Stimulated activated CD4-positive, alpha-beta T cell treated with anti-CD3 and anti-CD28 coated beads, Interleukin-12 subunit alpha, Interleukin-12 subunit beta, amount 100 ng/mL, for 48 hours (primary cell): ENCODE measurements at places on chromosomes 7 and 10.

- no peak for DNase-seq
Measured at GRCh38 chr10:44418637-44419036, 33.7 kb upstream of the CXCL12 start.

DNA sequence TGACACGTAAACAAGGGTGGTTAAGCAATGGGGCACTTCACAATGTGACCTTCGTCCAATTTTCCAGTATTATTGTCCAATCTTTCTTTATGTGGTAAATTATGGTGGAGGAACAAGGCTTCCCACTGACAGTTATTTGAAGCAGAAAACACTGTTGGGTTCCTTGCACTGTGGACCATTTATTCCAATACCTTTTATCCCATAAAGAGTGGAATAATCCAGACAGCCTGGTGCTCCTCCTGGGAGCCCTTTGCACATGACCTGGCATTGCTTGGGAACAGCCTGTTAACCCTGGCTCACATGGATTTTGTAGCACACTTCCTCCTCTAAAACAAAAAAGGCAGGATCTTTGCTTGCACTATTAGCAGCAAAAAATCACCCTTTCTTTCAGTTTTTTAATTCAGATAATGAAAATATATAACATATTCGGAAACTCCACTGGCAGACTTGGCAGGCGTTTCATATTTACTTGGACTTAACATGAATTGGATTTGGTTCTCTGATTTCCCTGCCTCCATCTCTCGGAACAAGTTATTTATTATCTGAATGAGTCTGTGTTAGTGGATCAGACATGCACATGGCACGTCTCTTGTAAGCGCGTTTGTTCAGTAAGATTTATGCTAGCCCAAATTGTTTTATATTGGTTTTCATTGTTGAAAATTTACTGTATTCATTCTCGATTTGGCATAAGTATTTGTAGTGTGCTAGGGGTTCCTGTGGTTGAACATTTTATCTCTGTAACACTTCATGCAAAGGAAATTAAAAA lies 59.3 kb downstream of the BMPER start:
- DNase-seq, result no peak

DNA sequence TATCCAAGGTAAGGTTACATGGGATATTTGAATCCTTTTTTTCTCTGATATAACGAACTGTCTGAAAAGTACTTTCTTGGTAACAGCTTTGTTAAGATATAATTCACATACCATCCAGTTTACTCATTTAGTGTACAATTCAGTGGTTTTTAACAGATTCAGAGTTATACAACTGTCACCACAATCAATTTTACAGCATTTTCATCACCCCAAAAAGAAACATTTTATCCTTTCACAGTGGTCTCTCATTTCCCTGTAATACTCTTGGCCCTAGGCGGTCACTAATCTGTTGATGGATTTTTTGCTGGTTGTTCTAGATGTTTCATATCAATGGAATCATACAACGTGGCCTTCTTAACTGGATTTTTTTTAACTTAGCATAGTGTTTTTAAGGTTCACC lies 91.6 kb downstream of the GLCCI1 start:
- DNase-seq, result no peak

GRCh38 chr7:16975712-16976111 lies 93.9 kb upstream of the AGR3 start:
- no peak for DNase-seq

DNA sequence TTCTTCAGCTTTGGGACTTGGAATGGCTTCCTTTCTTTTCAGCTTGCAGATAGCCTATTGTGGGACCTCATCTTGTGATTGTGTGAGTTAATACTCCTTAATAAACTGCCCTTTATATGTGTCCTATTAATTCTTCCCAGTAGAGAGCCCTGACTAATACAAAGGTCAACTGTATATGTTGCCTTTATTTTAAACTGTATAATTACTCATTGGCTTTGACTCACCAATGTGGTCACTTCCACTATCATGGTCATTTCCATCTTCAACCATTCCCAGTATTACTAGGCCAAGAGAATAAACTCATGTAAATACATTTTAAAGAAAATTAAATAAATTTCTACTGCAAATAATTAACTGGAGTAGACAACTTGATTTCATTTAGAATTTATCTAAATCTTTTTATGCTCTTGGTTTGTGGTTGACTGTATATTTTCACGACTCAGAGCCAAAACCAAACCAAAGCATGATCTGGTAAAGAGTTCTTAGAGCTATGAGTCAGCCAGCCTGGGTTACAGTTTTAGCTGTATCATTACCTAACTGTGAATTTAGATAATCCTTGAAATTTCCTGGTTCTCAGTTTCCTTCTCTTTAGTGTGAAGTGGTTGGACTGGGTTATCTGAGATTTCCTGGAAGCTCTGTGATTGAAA lies 188.4 kb downstream of the PPP1R3A start:
- no peak for DNase-seq

DNA sequence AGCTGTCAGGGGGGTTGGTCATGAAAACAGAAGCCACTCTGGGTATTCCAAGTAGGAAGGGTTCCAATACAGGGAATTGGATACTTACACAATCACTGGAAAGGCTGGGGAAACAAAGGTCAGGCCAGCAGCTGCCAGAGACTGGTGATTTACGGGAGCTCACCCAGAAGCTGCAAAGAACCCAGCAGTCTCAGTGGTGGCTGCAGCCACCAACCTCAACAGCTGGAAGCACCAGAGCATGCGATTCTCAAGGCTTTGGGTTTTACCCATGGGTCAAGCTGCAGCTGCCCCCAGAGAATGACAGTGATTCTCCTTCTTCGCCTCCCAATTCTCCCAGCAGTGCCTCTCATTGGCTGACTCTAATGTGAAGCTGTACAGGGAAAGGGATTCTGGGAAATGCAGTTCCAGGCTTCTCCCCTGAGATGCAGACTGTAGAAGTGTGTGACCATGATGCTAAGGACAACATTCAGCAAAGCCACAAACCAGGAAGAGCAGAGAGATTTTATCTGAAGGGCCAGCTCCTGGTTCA lies 107.2 kb upstream of the TCF7L2 start:
- DNase-seq, result no peak

- DNase-seq, result no peak
Measured at GRCh38 chr7:137579913-137580640, 236.5 kb upstream of the PTN start.

DNA sequence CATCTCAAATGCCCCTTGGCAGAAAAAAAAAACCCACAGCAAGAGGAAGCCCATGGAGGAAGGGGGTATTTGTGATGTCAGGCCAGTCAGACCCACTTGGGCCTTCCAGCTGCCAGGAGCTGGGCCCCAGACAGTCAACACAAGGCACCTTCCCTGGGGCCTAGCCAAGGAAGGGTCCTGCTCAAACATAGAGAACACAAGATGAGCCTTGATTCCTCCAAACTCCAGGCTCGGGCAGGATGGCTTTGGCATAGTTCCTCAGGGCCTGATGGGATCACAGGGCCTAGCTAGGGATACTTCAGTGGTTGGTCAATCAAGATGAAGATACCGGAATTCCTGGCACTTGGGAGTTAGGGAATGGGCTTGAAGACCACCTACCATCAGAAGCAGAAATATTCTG lies 30.8 kb downstream of the DPCD start:
- no peak for DNase-seq

- no peak for DNase-seq
Measured at GRCh38 chr10:29691564-29692072, 56.8 kb upstream of the SVIL start.

DNA sequence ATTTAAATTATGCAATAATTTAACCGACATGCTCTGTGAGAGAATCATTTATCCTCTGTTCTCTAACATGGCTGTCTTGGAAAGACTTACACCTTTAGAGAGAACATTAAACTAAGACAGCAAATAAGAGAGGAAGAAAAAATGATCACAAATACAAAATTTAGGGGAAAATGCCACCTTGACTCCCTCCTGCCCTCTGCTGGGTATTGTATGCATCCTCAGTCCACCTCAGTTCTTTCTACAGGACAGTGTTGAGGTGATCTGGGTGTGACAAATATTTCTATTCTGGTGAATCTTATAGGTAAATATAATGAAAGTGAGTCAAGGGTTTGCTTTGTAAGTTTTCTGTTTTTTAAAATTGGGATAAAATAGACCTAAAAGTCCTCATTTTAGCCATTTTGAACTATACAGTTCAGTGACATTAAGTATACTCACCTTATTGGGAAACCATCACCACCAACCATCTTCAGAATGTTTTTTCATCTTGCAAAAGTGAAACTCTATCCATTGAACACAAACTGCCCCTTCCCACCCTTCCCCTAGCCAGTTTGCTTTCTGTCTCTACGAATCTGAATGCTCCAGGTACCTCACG lies 61.5 kb upstream of the ELMO1 start:
- DNase-seq, result peak; percentile 14

DNA sequence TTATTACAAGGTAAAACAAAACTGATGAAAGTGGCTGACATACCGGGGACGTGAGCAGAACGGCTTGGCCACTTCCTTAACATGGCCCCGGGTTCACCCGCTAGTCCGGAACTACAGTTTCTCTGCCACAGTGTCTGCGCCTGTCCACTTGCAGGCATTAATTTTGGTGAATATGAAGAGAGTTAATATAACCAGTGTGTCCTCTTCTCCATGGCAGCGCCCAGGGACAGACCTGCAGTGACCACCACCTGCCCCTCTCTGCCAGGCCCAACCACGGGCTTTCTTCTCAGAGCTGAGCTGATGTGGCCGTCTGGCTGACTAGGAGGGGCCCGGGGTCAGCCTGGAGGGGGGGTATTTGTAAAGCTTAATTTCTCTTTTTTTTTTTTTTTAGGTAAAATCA lies 1.1 kb upstream of the NDUFB2 start:
- DNase-seq, result no peak

DNA sequence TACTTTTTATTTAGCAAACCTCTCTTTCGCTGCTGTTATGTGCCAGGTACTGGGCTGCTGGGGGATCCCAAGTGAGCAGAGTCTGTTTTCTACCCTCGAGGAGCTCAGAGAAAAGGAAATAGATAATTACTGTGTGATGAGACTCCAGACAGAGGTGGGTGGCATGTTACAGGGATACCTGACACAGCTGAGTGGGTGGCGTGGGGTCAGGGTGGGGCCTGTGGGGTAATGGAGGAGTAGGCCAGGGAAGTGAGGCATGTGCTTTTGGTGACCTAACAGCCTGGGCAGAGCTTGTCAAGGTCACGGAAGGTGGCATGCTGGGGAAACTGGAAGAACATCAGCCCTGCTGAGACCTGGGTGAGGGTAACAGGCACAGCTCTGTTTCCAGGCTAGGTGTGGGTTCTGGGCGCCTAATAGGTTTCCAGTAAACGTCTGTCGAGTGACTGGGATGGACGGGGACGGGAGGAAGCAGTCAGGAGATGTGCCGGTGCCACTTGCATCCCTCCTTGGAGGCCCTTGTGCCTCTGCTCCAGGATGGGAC lies 36.5 kb upstream of the MMD2 start:
- DNase-seq, result no peak

DNA sequence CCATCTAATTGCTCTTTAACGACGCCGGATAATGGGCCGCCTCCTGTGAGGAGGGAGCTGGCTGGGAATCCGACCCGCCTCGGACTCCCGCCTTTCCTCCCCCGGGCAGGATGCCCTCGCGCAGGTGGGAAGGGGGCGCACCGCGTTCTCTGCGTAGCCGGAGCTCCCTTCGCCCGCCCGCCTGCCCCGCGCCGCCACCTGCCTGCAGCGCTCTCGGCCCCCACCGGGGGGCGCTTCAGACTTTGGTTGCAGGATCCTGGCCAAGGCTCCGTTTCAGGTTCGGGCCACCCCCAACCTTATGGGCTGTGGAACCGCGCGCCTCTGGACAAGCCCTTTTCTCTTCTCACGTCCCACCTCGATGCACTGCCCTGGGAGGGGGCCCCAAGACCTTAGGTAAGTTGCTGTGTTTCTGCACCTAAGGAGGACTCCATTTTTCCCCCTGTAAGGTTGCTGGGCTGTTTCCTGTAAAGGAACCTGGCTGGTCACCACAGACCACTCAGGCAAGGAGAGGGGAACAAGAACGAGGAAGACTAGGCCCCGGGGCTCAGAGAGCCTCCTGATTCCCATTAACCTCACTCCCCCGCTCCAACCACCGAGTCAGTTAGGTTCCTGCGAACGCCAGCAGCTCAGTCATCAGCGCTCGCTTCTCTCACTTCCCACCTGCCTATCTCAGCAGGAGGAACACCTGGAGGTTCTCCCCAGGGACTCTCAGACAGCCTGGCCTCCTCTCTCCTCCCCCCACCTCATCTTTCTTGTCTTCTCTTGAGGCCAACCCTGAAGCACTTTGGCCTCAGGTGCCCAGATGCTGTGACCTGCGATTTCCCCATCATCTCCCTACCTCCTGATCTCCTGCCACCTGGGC lies 11.3 kb upstream of the KAZALD1 start:
- DNase-seq, result peak; percentile 54

GRCh38 chr10:93417921-93418320 lies 64.2 kb downstream of the MYOF start:
- no peak for DNase-seq

DNA sequence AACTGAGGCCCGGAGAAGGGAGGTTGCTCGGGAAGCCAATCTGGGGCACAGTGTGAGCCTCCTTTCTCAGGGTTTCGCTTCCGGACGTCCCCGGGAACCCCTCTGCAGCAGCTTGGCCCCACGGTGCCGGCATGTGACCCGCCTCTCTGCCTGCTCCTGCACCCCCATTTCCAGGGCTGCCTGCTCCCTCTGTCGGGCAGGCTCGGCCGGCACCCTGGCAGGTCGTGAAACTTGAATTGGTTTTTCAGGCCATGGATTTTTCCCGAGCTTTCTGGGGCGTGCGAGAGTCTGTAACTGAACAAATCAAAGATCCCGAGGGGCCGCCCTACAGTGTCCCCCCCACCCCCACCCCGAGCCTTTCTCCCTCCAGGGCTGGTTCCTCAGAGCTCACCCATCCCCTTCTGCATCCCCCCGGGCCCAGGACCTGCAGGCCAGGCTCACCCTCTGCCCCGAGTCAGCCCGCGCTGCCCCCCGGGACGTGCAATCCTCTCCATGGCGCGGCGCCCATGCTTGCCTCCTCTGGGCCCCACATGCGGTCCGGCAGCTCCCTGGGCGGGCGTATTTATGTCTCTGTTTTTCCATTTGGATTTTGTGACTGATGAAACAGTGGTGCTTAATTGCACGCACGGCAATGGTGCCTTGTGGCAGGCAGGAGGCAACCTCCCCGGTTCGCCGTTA lies 58.1 kb downstream of the UNCX start:
- DNase-seq, result no peak

DNA sequence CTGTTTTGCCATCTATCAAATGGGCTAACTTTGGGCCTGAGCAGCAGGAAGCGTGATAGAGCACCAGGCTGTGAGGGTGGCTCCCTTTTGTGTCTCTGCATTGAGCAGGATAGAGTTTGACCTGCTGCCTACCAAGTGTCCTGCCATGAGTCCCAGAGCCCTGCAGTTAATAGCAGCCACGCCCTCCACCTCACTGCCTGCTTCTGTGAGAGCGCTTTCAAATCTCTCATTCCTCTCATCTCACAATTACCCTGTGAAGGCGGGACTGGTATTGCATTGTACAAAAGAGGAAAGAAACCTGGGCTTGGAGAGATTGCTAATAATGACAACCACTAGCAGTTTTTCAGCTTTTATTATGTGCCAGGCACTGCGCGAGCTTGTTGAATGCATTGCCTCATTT lies 39.9 kb downstream of the UNC5B start:
- DNase-seq, result no peak

DNA sequence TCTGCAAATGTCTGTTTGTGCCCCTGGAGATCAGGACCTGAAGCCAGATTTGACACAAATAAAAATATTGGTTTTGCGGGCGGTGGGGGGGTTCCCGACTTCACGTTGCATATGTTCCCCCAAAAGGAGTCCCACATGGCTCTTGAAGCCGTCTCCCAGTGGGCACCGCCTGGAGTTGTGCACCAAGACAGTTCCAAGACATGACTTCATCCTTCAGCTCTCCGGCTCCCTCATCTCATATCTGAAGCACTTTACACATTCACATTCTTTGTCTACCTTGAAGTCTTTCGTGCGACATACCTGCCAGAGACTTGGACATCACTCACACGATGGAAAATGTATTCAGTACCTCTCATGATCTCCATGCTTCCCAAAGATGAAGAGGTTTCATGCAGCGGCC lies 362.8 kb upstream of the FOXK1 start:
- DNase-seq, result no peak
